ENCODE measurements at places on chromosomes 6 and 20.

DNA sequence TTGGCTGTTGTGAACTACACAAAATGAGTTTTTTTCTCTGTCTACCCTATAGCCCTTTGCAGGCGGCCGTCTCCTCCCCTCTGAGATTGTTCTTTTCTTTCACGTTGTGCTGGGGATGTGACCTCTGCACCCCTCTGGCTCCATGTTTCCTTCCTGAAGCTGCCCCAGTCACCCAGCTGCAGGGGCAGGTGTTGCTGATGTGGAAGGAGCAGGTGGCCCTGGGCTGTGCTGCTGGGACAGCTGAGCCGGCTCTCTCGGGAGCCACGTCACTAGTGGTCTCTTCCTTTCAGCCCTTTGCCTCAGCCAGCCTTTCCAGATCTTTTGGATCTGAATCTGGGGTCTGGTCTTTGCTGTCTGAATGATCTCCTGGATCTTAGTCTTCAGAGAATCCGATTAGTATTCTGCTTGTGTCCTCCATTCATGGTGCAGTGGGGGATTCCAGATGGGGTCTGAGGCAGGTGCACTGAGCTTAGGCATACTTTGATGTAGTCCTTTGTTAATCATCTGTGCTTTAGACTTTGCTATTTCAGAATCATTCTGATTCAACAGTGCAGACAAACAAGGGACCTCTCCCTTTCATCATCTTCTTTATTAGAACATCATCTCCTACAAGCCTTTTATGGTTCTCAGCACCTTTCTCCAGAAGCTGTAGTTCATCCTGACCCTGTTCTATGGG is 31.4 kb downstream of the TMEM181 start:
- DNase-seq = no peak

- no peak for DNase-seq
Observed at GRCh38 chr6:128139519-128139918, 238.7 kb upstream of the THEMIS start.

GRCh38 chr20:38320221-38320620 is 16.3 kb downstream of the BPI start:
- no peak for DNase-seq

GRCh38 chr6:43900560-43900915 is 130.5 kb downstream of the VEGFA start:
- DNase-seq = no peak
